ENCODE measurements at places on chromosomes 16 and 17.
A peak's percentile ranks its signal among the peaks of the same experiment; 100 is the strongest.

GRCh38 chr17:45895304-45895968, 1.1 kb downstream of the MAPT start:
- no peak for DNase-seq

DNA sequence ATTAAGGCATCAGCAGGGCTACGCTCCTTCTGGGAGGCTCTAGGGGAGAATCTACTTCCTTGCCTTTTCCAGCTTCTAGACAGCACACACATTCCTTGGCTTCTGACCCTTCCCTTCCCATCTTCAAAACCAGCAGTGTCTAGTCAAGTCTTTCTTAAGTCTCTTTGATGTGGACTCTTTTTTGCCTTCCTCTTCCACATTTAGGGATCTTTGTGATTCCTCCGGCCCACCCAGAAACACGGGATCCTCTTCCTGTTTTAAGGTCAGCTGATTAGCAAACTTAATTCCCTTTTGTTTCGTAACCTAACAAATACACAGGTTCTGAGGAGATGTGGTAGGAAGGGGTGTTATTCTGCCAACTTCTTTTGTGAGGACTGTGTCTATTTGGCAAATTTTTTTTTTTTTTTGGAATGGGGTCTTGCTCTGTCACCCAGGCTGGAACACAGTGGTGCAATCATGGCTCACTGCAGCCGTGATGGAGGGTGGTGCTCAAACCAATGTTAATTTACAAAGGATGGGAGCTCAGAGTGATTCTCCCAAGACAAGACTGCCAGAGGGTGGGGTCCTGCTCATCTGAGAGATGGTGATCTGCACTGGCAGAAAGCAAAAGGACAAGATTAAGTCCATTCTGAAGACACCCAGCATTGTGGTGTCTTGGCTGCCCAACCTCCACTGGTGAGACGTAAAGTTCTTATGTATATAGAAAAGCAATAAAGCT, 14.7 kb downstream of the KNOP1 start:
- DNase-seq: no peak

DNA sequence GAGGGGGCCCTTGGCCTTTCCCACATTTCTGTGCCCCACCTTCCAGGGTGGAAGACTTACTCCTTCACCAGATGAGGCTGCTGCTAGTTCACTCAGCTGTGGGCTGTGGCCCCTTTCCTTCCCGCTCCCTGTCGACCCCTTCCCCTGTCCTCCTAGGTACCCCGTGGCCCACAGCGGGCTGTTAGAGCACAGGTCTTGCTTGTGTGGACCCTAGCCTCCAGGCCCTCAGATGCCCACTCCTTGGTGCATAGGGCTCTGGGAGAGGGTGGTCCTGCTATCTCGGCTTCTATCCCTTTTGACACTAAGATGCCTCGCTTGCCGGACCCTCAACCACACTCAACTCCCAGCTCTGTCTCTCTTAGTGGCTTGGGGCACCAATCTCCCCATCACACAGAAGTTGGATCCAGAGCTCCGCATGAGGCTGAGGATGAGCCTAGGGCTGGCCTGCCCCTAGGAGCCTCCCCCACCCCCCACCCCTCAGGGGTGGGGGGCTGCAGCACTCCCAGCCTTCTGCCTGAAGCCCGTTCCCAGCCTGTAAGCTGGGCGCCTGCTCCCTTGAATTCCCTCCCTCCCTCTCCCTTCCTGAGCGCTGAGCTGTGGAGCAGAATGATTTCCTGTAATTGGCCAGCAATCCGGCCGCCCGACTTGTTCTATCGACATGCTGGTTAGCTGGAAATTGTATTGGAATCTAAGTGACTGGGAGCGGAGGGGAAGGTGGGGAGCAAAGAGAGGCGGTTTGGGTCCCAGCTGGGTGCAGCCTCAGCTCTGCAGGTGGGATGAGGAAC, 30.9 kb downstream of the DCAKD start:
- DNase-seq: no peak

DNA sequence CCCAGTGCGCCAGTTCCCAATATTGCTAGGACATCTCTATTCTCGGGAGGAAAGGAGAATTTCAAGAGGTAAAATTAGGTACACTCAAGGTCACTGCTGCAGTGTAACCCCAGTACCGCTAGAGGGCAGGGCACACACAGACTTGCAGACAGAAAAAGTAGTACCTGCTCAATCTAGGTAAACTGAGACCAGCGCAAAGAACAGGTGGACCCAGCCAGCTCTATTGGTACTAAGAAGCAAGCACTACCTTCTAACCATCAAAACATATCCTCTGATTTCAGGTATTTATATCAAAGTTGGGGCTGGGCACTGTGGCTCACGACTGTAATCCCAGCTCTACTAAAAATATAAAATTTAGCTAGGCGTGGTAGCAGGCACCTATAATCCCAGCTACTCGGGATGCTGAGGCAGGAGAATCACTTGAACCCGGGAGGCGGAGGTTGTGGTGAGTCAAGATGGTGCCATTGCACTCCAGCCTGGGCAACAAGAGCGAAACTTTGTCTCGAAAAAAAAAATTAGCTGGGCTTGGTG, 3.6 kb upstream of the WDR81 start:
- peak; percentile 41 for DNase-seq

DNA sequence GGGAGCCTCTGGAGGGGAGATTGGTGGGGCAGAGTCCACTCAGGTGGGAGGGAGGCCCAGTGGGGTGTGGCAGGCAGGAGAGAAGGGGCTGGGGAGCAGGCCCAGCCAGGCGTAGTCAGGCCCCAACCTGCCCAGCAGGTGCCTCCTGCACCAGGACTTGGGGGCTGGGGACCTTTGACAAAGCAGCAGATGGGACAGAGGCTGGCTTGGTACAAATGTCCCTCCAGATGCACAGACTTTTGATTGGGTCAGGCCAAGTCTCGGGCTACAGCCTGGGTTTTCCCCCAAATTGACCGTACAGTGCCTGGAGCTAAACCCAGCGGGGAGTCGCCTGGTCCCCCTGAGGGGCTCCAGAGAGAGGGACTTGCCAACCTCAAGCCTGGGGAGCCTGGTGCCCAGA, 411 bp downstream of the GGT6 start:
- no peak for DNase-seq
